Right atrium auricular region (tissue), 2 donors: ENCODE measurements at places on chromosomes 2 and 18.

DNA sequence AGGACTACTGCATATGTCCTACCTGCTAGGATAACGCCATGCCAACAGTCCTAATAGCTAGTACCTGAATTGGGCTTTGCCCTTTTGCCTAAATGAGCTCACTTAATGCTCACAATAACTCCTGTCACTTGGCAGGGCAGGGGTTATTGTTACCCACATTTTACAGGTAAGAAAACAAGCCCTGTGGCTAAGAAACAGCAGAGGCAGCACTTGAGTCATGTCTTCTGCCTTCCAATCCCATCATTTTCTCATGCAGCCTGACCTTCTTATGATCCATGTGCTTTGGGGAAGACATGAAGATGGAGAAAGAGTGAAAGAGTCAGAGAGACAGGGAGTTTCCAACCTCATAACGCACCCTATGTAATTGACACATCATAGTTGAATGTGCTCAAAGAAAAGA lies 33.6 kb upstream of the LPIN1 start:
- H3K4me3 ChIP-seq = no peak overlapping the region
- no peaks in the 10 kb centered on the region for H3K27me3 ChIP-seq
- no peak for DNase-seq
- H3K27ac ChIP-seq = no peak overlapping the region
- peaks cover 16% of the 10 kb centered on the region for H3K4me1 ChIP-seq
- H3K36me3 ChIP-seq = no peaks in the 10 kb centered on the region

DNA sequence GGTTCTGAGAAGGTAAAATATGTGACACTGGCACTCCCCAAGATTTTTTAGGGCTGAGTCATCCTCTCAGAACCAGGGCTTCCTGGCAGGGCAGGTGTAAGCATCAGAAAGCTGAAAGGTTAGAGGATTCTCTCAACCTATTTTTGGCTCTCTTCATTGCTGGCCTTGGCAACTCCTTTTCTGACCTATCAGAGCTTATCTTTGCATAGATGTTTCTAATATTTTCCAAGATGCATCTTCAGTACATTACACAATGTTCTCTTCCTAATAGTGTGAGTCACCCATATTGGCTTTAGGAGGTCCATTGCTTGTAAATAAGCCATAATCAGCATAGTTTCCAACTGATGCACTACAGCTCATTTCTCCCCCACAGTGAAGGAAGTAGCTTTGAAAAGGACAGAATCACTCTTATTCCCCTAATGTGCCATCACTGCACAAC lies 2008.4 kb upstream of the PIK3C3 start:
- DNase-seq = no peak
- no peaks in the 10 kb centered on the region for H3K36me3 ChIP-seq
- H3K4me3 ChIP-seq = no peak overlapping the region
- no peaks in the 10 kb centered on the region for H3K4me1 ChIP-seq
- no peaks in the 10 kb centered on the region for H3K27me3 ChIP-seq
- H3K27ac ChIP-seq = no peak overlapping the region

DNA sequence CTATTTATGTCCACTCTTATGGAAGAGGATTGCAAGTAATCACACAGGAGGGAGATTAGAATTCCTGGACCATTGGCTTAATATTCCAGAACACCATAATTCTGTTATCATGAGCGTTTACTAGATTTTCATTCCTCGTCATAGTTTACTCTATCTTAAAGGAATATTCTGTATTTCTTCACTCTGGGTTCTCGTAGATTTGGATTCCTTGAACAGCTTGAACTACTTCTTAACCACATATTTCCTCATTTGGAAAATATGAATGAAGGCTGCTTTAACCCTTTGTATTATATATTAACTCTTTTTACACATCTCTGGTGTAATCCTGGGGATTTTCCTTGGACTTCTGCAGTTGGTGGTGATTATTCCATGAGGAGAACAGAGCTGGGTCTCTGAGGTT lies 46.3 kb upstream of the CCBE1 start:
- no peak overlapping the region for H3K27ac ChIP-seq
- H3K36me3 ChIP-seq = no peaks in the 10 kb centered on the region
- H3K4me3 ChIP-seq = no peak overlapping the region
- no peaks in the 10 kb centered on the region for H3K27me3 ChIP-seq
- H3K4me1 ChIP-seq = no peaks in the 10 kb centered on the region

DNA sequence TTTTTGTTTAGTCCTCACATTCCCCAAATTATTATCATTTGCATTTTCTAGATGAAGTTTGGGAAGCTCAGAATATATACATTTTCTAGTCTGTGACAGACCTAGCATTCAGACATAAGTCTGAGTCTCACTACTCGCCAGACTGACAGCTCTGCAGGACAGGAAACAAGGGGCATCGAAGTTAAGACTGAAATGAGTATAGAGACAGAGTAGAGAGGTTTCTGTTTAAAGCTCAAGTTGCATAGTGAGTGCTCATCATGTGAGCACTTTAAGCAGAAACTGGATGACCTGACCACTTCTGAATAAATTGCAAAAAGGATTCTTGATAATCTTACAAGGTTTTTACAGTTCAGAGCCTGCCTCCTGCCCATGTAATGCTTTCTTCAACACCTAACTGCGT lies 1.1 kb downstream of the HADHB start:
- peak overlapping the region; percentile 93 for H3K27ac ChIP-seq
- H3K27me3 ChIP-seq = no peaks in the 10 kb centered on the region
- peak overlapping the region; percentile 77 for H3K4me3 ChIP-seq

- DNase-seq = peak; percentile 59
- H3K27ac ChIP-seq = no peak overlapping the region
- no peaks in the 10 kb centered on the region for H3K27me3 ChIP-seq
- H3K4me3 ChIP-seq = no peak overlapping the region
- peaks cover 19% of the 10 kb centered on the region for H3K4me1 ChIP-seq
These were observed 275.4 kb upstream of the HS6ST1 start for GRCh38 chr2:128593879-128594650.

GRCh38 chr2:66191311-66191710 lies 243.6 kb upstream of the MEIS1 start:
- no peak overlapping the region for H3K27ac ChIP-seq
- no peaks in the 10 kb centered on the region for H3K27me3 ChIP-seq
- no peak overlapping the region for H3K4me3 ChIP-seq
- no peaks in the 10 kb centered on the region for H3K4me1 ChIP-seq

GRCh38 chr2:76870011-76870410 lies 652.2 kb downstream of the LRRTM4 start:
- H3K27ac ChIP-seq = no peak overlapping the region
- H3K4me3 ChIP-seq = no peak overlapping the region
- no peaks in the 10 kb centered on the region for H3K27me3 ChIP-seq

DNA sequence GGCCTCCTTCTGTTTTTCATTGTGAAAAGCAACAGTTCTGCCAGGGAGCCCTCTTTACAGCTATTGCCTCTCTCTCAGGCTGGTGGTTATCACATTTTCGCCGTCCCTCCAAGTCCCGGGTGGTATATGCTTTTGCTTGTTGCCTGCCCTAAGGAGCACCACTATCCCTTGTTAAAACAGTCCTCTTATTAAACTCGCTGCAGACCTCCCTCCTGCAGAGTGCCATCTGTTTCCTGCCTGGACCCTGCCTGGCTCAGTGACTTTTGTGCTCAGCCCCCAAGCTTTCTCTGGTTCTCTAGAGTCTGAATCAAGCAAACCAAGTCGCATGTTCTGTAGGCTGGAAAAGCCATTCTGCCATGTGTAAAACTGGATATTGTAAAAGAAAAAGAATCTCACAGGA lies 72.1 kb upstream of the FHL2 start:
- no peaks in the 10 kb centered on the region for H3K27me3 ChIP-seq
- no peak overlapping the region for H3K27ac ChIP-seq
- H3K4me1 ChIP-seq = no peaks in the 10 kb centered on the region
- no peaks in the 10 kb centered on the region for H3K36me3 ChIP-seq
- DNase-seq = peak; percentile 36
- no peak overlapping the region for H3K4me3 ChIP-seq

DNA sequence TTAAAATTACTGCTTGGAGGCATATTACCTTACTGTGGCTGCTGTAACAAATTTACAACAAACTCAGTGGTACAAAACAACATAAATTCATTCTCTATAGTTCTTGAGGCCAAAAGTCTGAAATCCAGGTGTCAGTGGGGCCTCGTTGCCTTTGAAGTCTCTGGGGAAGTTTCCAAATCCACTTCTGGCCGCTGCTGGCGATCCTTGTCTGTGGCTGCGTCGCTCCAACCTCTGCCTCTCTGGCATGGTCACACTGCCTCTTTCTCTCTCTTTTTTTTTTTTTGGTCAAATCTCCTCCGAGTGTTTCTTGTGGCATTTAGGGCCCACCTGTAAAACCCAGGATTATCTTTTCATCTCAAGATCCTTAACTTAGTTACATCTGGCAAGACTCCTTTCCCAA lies 182.8 kb downstream of the ST6GAL2 start:
- H3K4me3 ChIP-seq = no peak overlapping the region
- no peak for DNase-seq
- H3K27ac ChIP-seq = no peak overlapping the region
- H3K36me3 ChIP-seq = no peaks in the 10 kb centered on the region
- no peaks in the 10 kb centered on the region for H3K27me3 ChIP-seq

- H3K27me3 ChIP-seq = no peaks in the 10 kb centered on the region
- DNase-seq = no peak
- no peak overlapping the region for H3K4me3 ChIP-seq
These were observed 89.9 kb upstream of the TMEM247 start for GRCh38 chr2:46389417-46389916.

GRCh38 chr18:7821784-7822183 lies 254.7 kb downstream of the PTPRM start:
- H3K4me3 ChIP-seq = no peak overlapping the region
- no peaks in the 10 kb centered on the region for H3K27me3 ChIP-seq
- no peaks in the 10 kb centered on the region for H3K4me1 ChIP-seq
- peak overlapping the region; percentile 1 for H3K27ac ChIP-seq
- no peak for DNase-seq

DNA sequence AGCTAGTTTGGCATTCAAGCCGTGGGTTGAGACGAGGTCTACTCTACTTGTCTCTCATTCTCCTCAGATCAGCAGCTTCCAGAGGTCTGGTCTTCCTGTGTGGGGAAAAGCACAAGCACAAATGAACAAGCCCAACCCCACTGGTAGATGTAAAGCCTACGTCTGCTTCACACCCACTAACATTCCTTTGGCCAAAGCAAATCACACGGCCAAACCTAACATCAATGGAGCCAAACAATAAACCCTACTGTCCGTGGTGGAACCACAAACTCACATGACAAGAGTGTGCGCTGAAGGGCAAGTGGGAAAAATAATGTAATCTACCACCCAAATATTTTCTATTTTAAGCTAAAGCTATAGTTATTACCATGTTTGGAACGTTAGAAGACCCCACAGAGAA lies 179.3 kb upstream of the MGAT5 start:
- no peak overlapping the region for H3K27ac ChIP-seq
- no peaks in the 10 kb centered on the region for H3K27me3 ChIP-seq
- no peaks in the 10 kb centered on the region for H3K36me3 ChIP-seq
- H3K4me1 ChIP-seq = peaks cover 12% of the 10 kb centered on the region

- H3K27ac ChIP-seq = peak overlapping the region; percentile 8
- H3K4me1 ChIP-seq = no peaks in the 10 kb centered on the region
- H3K4me3 ChIP-seq = no peak overlapping the region
- H3K36me3 ChIP-seq = no peaks in the 10 kb centered on the region
- DNase-seq = no peak
These were observed 68.8 kb downstream of the CLHC1 start for GRCh38 chr2:55163274-55163721.

DNA sequence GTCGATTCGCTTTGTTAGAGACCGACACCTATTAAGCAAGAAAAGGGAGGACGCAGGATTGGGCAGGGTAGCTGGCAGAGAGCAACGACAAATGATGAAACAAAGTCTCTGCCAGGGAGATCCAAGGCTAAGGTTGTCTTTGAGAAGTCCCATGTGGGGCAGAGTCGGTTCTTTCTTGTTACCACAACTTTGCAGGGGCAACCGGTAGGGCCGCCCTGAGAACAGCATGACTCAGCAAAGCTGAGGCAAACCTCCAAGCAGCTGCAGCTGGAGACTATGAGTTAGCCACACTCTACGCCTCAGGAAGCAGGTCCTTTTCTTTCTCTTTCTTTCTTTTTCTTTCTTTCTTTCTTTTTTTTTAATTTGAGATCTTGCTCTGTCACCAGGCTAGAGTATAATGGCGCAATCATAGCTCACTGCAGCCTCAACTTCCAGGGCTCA lies 452.3 kb upstream of the ID2 start:
- no peak overlapping the region for H3K4me3 ChIP-seq
- H3K36me3 ChIP-seq = no peaks in the 10 kb centered on the region
- peak; percentile 74 for DNase-seq
- H3K4me1 ChIP-seq = peaks cover 6% of the 10 kb centered on the region
- no peak overlapping the region for H3K27ac ChIP-seq

GRCh38 chr18:72762515-72763122 lies 105.2 kb downstream of the NETO1 start:
- no peaks in the 10 kb centered on the region for H3K36me3 ChIP-seq
- no peak for DNase-seq
- H3K27me3 ChIP-seq = no peaks in the 10 kb centered on the region

GRCh38 chr2:208373460-208374089 lies 33.0 kb upstream of the PTH2R start:
- no peaks in the 10 kb centered on the region for H3K4me1 ChIP-seq
- no peak for DNase-seq
- H3K27ac ChIP-seq = no peak overlapping the region
- no peaks in the 10 kb centered on the region for H3K27me3 ChIP-seq

- H3K27ac ChIP-seq = no peak overlapping the region
- H3K4me3 ChIP-seq = no peak overlapping the region
- H3K36me3 ChIP-seq = no peaks in the 10 kb centered on the region
- no peak for DNase-seq
- no peaks in the 10 kb centered on the region for H3K27me3 ChIP-seq
- H3K4me1 ChIP-seq = no peaks in the 10 kb centered on the region
These were observed 46.1 kb downstream of the TACR1 start for GRCh38 chr2:75153221-75153620.

DNA sequence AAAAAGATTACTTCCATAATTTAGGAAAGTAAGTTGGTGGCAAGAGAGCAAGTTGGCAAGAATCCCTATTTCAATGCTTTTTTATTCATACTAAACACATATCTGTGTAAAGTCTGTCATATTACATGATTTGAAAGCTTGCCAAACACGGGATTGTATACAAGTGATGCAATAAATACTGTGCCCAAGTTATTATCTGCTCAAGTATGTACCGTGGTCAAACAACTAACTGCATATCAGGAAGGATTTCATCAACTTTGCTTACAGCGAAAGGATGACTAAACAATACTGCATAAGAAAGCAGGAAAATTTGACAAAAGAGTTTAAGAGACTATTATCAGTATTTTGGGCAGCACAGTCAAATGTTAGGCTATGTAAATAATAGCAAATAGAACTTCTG lies 69.6 kb upstream of the SCN1A start:
- H3K36me3 ChIP-seq = no peaks in the 10 kb centered on the region
- no peak overlapping the region for H3K27ac ChIP-seq
- no peaks in the 10 kb centered on the region for H3K27me3 ChIP-seq
- H3K4me1 ChIP-seq = no peaks in the 10 kb centered on the region
- no peak overlapping the region for H3K4me3 ChIP-seq
